Activated T-helper 17 cell treated with anti-CD3 and anti-CD28 coated beads, Interleukin-2, amount 50 U/mL, for 72 hours (primary cell): ENCODE measurements at places on chromosomes 7 and 10.

GRCh38 chr10:99329304-99329553 lies at the start of gene CNNM1:
Gene CNNM1, plus strand, starts transcription at chr10:99329356. Its CDS starts 32 bp downstream, at chr10:99329388.
- ATAC-seq, result peak; percentile 64

- ATAC-seq, result no peak
Measured at GRCh38 chr10:12643279-12643678, 293.9 kb downstream of the CAMK1D start.

DNA sequence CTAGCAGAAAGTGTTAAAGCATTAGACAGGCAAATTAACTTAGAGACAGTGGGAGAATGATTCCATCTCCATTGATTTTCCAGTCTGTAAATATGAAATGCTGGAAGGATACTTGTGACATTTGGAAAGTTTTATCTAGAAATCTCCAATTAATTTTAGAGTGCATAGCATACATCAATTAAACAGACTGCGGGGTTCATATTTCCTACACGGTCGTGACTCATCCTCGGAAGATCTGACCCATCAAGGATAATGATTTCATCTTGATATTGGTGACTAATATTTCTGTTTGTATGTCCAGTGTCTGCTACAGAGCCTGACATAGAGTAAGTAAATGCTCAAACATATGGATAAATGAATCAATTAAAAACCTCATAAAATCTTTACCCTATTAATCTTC lies 474.9 kb downstream of the KCNMA1 start:
- no peak for ATAC-seq

- no peak for ATAC-seq
Measured at GRCh38 chr10:123997013-123997412, 96.4 kb downstream of the CHST15 start.

GRCh38 chr7:75559355-75559975 lies 67.3 kb downstream of the SPDYE5 start:
- ATAC-seq, result no peak

- ATAC-seq, result no peak
Measured at GRCh38 chr10:42916974-42917373, 134.4 kb downstream of the BMS1 start.

DNA sequence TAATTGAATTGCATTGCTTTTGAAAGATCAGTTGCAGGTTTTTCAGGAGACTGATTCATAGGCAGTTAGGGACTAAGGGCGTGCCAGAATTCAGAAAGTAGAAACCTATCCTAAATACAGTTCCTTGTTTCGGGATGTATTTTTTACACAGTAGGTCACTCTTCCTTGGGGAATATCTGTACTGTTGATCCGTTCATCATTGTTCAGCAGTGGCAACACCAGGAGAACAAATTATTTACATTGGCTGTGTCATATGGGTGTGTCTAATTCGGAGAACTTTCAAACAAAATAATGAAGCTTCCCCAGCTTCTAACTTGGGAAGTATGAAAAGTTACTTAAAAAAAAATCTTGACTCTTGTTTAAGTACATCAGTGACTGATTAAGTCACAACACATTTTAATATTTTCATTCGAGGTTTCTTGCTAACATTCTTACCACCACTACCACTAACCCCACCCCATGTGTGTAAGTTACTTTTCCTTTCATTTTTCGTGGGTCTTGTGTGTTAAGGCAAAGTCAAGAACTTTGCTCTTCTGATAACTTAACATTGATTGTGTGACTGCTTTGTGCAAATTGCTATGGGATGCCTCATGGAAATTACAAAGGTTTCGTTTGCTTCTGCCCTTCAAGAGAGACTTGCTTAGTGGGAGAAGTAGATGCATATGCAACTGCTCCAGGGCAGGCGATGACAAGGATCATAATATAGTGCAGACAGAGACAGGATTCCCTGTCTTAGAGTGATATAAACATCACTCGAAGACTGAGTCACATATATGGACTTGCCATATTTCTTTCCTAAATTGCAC lies 43.8 kb upstream of the RPA3 start:
- peak; percentile 82 for ATAC-seq

DNA sequence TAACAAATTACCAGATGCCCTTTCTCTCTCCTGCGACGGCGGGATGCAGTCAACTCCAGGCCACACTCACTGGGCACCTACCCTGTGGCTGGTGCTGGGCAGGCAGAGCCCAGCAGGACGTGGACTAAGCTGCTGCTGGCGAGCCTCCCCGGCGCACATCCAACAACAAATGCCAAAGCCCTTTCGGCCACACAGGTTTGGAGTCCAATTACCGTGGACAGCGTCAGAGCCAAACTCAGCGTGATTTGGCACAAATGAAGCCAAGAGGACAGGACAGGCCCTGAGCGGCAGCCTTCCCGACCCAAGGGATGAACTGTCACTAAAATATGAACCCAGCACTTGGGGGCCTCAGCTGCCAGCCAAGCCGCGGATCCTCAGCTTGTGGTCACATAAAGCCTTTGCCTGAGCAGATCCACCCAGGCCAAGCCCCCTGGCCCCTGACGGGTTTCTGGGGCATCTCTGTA lies 28.4 kb downstream of the DAGLB start:
- no peak for ATAC-seq

DNA sequence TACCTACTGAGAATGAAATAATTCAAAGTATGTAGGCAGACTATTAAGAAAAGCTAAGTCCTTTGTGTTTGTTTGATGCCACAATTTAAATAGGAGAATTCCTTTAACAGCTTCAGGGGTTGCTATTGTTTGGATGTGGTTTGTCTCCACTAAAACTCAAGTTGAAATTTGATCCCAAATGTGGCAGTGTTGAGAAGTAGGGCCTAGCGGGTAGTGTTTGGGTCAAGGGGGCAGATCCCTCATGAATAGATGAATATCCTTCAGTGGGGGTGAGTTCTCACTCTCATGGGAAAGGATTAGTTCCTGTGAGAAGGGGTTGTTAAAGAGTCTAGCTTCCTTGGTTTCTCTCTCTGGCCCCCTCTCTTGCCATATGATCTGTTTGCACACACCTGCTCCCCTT lies 97.0 kb downstream of the HGF start:
- ATAC-seq, result no peak

DNA sequence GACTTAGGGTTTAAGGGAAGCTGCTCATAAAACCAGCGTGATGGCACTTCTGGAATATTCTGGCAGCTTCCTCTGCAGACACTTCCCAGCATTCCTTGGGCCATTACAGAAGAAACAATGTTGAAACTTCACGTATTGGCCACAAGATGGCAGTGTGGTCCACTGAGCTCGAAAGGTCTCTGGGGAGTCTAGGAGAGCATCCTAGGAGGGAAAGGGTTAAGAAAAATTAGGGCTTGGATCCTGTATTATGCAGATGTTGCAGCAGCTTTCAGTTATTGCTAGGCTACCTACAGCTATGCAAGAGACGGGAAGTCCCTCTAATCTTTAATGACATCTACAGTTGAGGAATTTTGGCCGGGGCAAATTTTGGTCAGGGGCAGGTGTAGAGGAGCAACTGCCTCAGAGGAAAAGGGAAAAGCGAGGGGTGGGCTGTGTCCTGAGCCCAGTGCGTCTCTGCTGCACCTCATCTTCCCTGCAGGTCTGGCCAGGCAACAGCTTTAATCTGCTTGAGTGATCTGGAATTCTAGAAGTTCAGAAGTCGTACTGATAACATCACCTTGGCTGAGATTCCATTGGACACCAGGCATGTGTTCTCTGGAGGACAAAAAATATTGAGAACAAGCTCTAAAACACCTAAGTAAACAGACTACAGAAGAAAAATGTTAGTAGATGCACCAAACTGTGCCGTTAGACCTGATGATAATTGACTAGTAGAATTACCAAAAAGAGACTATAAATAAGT lies 220.8 kb upstream of the PRSS58 start:
- ATAC-seq, result peak; percentile 49

GRCh38 chr7:3194501-3195141 lies 106.4 kb upstream of the SDK1 start:
- ATAC-seq, result no peak
